ENCODE measurements at places on chromosomes 13 and 19. TPM values are rescaled to one million over a fixed set of nuclear protein-coding genes. Genes with fewer than 3 reads are reported as not detected.

ZNF557 gene
- 8.0 TPM for total RNA-seq

CACTIN gene
- 27.2 TPM for total RNA-seq

RFPL4AL1 gene
- total RNA-seq = not detected

KASH5 gene
- 2.3 TPM for total RNA-seq

LILRA5 gene
- total RNA-seq = not detected

DNA sequence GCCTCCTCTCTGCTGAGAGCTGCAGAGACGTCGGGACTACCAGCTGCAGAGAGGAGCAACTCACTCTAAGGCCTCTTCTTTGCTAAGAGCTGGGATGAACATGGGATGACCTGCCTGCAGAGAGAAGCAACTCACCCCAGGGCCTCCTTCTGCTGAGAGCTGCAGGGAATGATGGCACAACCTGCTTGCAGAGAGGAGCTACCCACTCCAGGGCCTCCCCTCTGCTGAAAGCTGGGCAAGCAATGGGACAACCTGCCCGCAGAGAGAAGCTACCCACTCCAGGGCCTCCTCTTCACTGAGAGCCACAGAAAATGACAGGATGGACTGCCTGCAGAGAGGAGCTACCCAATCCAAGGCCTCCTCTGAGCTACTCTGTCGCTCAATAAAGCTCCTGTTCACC, 6.9 kb upstream of the MLLT1 start:
- no peak for DNase-seq

GRCh38 chr19:47176071-47176626, 45.5 kb downstream of the SAE1 start:
- DNase-seq = no peak

- DNase-seq = peak; percentile 23
These were observed 1.6 kb upstream of the KLK10 start for GRCh38 chr19:51020988-51021651.

DNA sequence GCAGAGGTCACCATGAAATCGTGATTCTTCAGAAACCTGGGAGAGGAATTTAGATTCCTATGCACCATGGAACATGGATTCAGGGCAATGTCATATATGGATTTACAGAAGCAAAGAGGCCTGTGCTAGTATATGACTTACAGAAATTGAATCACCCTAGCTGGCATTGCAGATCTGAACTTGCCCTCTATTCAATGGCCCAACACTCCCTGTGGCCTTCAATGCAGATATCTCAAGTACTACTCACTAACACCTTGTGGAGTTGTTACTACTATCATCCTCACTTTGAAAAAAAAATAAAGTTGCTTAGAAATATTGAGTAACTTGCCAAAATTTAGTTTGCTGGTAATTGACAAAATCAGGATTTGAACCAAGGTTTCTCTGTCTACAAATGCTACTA, 305.4 kb upstream of the SLITRK1 start:
- DNase-seq = no peak

DNA sequence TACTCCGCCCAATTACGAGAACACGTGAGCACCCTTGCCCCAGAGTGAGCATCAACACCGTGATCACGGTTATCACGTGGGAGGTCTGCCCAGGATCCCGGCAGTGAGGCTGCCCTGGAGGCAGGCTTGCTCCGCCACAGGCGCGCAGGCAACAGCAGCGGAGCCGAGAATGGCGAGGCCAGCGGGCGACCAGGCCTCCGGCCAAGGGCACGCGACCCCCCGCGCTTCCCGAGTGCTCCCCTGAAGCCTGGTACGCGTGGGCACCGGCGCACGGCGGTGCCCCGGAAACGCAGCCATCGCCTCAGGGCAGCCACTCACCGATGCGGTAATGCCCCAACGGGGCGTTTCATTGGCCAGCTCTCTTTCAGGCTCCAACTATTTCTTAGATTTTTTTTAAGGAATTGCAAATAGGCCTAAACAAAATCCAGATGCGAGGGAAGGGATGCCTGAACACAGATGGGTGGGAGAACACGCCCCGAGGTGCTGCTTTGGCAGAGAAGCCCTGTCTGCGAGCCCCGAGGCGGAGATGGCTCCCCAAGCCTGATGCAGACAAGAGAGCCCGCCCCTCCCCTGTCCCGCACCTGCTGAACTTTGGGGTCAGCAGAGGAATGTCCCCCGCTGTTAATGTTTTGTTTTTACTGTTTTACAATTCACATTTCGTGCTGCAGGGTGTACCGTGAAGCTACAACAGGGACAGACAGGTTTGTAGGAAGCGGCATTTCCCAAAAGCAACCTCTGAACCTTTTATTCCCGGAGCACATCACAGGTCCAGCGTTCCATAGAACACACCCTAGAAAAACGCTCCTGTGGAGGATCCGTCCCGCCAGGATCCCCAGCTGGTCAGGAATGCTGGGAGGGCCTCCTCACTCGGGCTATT, 132.7 kb downstream of the ZDHHC20 start:
- peak; percentile 40 for DNase-seq

Data from activated CD4-positive, alpha-beta memory T cell treated with anti-CD3 and anti-CD28 coated beads for 36 hours (primary cell).